ENCODE measurements at places on chromosomes 16 and 17.
A peak's percentile ranks its signal among the peaks of the same experiment; 100 is the strongest.

DNA sequence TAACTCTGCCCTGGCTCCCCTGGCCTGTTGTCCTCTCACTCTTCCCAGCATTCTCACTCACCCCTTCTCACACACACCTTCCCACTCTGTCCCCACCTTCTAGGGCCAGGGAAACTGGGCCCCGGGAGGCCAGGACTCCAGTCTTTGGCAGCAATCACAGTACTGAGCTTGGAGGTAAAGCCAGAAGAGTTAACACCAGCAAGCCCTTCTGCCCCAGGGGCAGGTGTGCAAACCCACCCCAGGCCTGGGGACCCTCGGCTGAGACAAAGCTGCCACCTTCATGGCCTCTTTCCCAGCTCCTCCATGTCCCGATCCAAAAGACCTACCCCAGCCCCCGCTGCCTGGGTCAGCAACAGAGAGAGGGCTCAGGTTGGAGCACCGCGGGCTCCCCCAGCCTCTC is 36.9 kb upstream of the MLKL start:
- no peak for DNase-seq

DNA sequence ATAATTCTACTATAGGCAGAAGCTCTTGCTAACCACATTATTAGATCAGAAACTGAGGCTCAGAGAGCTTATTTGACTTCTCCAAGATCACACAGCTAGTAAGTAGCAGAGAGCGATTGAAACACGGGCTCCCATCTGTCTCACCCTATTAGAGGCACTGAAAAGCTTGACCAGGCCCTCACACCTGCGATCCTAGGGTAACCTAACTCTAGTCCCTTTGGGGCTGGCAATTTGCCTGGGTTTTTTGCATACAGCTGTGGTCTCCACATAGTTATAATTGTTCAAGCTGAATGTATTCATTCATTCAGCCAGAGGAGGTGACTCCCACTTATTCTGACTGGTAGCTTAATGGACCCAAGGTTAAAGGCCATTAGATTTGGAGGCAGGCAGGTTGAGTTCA is 121.2 kb downstream of the ANKFN1 start:
- no peak for DNase-seq

- no peak for DNase-seq
Measured at GRCh38 chr16:49336581-49336980, 37.0 kb upstream of the C16orf78 start.

- DNase-seq: peak; percentile 5
Measured at GRCh38 chr17:67602974-67603373, 114.8 kb upstream of the NOL11 start.

GRCh38 chr17:39954876-39955275 is 7.9 kb upstream of the GSDMA start:
- no peak for DNase-seq

GRCh38 chr17:5592382-5592781 is 8.1 kb upstream of the NLRP1 start:
- DNase-seq: peak; percentile 19

- DNase-seq: no peak
Measured at GRCh38 chr17:11692688-11693087, 94.4 kb downstream of the DNAH9 start.

GRCh38 chr17:15965528-15965927 is 20.6 kb downstream of the ADORA2B start:
- DNase-seq: no peak

- no peak for DNase-seq
Measured at GRCh38 chr17:80160536-80160935, 9.3 kb upstream of the CARD14 start.

DNA sequence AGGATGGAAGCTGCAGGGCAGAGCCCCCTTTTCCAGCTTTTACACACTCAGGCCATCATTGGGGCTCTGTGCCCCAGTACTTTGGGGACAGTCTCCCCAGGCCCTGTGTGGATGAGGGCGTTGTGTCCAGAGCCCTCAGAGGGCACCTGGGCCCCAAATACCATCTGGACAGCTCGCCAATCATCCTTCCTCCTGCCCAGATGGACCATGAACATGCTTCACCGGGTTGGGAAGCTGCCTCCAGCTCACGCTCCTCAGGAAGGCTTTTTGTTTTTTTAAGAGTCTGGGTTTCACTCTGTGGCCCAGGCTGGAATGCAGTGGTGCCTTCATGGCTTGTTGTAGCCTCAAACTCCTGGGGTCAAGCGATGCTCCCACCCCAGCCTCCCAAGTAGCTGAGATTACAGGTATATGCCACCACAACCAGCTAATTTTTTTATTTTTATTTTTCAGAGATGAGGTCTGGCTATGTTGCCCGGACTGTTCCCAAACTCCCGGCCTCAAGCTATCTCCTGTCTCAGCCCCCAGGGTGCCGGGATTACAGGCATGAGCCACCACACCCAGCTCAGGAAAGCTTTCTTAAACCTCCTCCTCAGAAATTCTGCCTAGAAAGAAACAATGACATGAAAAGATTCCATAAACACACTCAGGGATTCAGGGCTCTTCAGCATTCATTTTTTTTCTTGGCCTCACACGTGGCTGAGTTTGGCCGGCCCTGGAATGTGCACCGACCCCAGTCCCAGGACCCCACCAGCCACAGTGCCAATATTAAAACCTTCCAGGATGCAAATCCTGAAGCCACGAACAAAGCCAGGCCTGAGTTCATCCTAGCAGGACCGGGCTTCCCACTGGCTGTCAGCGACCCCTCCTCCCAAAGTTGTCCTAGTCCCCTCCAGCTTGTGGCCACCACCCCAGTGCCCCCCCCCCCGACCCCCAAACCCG is 27.4 kb upstream of the ZNF423 start:
- no peak for DNase-seq

- no peak for DNase-seq
Measured at GRCh38 chr17:40062329-40063186, at the start of gene THRA. THRA (plus strand) TSS chr17:40062965; CDS start chr17:40074489, 11,524 bp downstream.

DNA sequence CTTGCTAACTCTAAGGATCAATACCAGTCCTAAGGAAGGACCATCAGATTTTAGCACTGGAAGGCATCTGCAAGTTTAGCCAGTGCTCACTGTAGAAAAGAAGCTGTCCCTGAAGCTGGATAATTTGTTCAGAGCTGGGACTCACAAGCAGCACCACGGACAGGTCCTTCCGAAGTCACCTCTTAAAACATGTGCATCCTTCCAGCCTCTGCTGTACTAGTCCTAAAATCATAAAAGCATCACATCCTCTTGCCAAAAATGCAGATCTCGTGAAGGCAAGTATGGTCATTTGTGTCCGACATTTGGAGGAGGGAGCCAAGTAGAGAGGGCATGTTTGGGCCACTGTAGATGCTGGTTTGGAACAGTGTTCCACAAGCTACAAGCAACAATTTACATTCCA is 506.9 kb downstream of the RBFOX1 start:
- no peak for DNase-seq

GRCh38 chr17:67365738-67366192 is 612 bp downstream of the PSMD12 start:
- DNase-seq: no peak

GRCh38 chr16:57115514-57116182 is 23.3 kb downstream of the CPNE2 start:
- DNase-seq: no peak

- no peak for DNase-seq
Measured at GRCh38 chr17:1231456-1231855, 38.8 kb upstream of the BHLHA9 start.

- DNase-seq: no peak
Measured at GRCh38 chr16:81715358-81716196, 63.5 kb upstream of the PLCG2 start.

DNA sequence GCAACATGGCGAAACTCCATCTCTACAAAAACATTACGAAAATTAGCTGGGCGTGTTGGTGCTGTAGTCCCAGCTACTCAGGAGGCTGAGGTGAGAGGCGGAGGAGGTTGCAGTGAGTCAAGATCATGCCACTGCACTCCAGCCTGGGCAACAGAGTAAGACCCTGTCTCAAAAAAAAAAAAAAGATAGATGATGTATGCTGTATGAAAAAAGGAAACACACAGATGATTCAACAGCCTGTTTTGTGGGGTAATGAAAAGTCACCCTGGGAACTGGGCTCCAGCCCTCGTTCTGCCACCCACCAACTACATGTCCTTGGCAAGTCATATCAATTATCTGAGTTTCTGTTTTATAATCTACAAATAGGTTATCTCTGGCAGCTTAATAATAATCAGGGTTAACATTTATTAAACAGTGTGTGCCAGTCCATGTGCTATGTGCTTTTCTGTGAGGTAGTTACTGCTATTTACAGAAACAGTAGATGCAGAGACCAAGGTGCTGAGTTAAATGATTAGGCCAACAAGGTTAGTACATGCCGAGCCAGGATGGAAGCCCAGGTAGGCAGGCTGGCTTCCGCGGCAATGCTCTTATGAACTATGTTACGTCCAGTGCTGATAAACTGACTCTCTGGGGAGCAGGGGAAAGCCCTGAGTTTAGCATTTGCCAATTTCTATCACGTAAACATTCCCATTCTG is 1.1 kb downstream of the G6PC1 start:
- DNase-seq: no peak

DNA sequence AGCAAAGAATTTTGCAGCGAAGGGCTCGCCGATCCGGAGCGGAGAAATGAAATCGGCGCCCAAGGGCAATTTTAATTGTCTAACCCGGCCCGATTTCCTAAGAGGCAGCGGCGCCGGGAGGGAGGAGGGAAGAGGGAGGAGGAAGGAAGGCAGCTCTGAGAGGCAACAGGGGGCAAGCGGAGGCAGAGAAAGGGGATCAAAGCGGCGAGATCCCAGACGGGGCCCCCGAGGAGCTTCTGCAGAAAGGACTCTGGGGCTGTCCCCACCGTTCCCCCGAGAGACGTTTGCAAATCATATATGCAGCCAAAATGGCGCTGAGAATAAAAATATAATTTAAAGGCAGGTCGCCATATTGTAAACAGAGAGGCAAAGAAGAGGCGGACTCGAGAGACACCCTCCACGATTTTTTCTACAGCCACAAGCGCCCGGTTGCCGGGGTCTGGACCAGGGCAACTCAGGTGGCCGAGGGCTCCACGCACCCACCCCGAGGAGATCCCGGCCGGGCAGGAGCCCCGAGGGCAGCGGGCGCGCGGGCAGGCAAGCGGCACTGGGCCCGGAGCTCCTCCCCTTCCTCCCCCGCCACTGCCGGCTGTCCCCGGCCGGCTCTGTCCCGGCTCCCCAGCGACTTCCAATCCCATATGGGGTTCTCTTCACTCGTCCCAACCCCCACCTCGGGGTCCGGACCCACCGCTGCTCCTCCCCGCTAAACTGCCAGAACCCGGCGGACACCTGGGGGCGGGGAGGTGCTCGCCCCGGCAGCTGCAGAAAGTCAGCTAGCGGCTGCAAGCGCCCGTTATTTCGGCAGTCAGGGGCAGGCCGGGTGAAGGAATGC is 1.9 kb downstream of the PHF12 start:
- no peak for DNase-seq

GRCh38 chr17:9339958-9340357 is 235.7 kb downstream of the STX8 start:
- DNase-seq: no peak

DNA sequence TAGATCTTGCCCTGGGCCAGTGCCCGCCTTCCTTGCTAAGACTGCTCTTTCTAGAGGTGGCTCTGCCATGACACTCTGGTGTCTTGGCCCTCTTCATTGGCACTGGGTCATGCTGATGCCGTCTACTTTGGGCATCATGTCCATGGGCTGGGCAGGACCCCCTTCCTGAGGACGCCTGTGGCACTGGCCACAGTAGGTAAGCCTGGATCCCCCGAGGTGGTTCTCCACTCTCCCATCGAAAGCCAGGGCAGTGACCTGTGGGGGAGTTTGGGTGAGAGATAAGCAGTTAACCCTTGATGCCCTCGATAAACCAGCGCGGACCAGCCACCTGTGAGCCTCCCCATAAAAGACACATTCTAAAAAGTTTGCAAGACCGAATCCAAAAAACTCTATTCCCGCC is 20.0 kb upstream of the ITGB4 start:
- no peak for DNase-seq

- no peak for DNase-seq
Measured at GRCh38 chr17:79372470-79373238, 238.2 kb downstream of the RBFOX3 start.

GRCh38 chr16:17769065-17769464 is 298.3 kb upstream of the XYLT1 start:
- no peak for DNase-seq

GRCh38 chr16:56300891-56301850 is 109.9 kb downstream of the GNAO1 start:
- no peak for DNase-seq

GRCh38 chr16:65697065-65697464 is 575.2 kb upstream of the CDH11 start:
- no peak for DNase-seq

DNA sequence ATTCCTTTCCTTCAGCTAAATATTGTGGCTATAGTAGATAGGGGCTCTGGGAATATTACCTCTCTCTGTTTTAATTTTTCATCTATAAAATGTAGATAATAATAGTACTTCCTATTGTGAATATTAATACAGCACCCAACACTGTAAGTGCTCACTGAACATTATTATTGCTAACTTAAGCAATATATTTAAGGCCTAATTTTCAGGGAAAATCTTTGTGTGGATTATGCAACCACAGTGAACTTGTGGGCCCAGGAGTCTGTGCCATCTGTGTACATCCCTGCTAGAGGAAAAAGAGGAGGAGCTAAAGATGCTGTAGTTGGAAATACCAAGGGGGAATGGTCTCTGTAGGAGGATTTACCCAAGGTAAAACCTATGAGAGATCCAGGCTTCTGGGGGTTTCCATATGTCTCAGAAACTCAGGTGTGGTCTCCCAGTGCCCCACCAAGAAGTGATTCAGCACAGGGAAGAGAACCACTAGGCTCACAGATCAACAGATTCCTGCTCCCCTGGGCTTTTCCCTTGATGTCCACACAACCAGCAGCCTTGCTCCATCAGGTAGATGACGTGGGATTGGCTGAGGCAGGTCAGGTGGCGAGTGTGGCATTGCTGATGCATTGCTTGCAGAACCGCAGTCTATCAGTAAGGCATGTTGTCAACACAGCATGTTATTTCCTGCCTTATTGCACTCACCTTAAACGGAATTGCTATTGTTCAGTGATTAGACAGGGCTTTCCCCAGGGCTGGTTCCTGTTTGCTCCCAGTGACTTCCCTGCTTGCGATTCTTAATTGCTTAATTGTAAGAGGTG is 1.6 kb upstream of the N4BP1 start:
- DNase-seq: no peak

DNA sequence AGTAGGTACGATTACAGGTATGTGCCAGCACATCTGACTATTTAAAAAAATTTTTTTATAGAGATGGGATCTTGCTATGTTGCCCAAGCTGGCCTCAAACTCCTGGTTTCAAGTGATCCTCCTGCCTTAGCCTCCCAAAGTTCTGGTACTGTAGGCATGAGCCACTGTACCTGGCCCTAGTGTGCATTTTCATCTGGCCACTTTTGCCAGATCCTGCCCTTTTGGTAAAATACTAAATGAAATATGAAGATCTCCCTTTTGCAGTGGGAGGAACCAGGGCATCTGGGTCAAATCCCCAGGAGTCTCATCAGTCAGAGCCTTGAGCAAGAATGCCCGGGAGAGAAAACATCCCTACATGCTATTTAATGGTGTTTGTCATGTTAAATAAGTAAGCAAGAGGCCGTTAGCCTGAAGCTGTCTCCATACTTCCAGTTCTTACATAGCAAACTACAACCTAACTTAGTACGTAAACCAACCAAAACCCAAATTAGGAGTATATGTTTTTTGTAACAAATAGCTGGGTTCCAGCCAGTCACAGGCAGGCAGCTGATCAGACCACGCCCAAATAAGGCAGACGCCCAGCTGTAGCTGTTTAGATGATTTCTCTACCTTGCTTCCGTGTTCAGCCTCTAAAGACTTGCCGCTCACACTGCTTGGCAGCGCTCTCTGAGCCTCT is 46.5 kb upstream of the CLEC18A start:
- no peak for DNase-seq
